ENCODE measurements at places on chromosomes 5 and 9.

GRCh38 chr5:72125941-72126620, 18.8 kb downstream of the MAP1B start:
- no peak for DNase-seq

- no peak for DNase-seq
These were observed 94.4 kb upstream of the SLC27A6 start for GRCh38 chr5:128870923-128871322.

- no peak for DNase-seq
These were observed 591.7 kb downstream of the CSNK1G3 start for GRCh38 chr5:124103671-124104070.

- DNase-seq, result no peak
These were observed 37.8 kb downstream of the CDH6 start for GRCh38 chr5:31231177-31231838.

- no peak for DNase-seq
These were observed 262.7 kb downstream of the SAXO1 start for GRCh38 chr9:18770131-18770908.

- DNase-seq, result no peak
These were observed 16.1 kb upstream of the CERCAM start for GRCh38 chr9:128404560-128404959.

DNA sequence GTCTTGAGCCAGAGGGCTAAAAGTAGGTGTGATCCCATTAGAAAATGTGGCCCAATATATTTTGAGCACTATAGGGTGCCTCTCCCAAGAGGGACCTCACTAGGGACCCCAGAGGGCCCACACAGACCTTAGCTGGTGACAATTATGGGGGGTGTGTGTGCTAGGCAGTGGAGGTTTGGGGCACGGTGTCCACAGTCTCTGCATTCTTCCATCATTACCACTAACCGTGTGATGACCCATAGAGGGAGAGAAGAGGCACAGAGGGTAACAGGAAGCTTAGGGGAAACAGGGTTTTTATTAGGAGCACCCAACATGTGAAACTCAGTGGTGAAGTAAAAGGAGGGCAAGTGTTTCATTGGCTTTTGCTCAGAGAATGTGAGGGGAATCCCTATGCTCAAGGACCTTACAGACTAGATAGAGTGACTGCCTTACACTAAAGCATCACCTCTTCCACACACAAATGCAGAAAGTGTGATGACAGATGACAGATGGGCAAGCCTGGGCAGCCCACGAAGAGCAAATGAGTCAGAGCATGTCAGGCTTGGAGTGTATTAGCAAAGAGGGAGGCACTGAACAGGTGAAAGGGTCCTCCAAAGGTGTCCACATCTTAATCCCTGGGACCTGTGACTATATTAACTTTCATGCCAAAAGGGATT, 2.5 kb upstream of the ACTL7A start:
- no peak for DNase-seq

DNA sequence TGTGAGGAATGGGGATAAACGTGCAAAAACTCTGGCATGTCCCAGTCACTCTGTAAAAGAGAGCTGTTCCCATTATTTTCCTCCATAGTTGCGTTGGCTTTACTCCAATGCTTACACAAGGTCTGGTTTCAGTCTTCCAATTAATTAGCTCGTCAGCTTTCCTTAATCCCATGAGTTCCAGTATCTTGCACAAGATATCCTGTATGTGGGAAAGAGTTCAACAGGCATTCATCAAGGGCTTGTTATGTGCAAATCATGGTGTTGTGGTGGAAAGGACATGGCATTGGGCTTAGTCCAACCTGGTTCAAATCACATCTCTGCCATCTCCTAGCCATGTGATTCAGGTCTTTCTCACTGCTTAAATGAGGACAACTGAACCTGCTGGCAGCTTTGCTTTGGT, 77.5 kb upstream of the PANK3 start:
- no peak for DNase-seq

- DNase-seq, result no peak
These were observed 560.7 kb downstream of the PSAT1 start for GRCh38 chr9:78857373-78858225.

- DNase-seq, result no peak
These were observed 56.9 kb downstream of the ACER2 start for GRCh38 chr9:19465586-19466279.

GRCh38 chr9:7287986-7288385, 511.6 kb downstream of the DMAC1 start:
- no peak for DNase-seq

GRCh38 chr9:10265153-10265631, 347.6 kb downstream of the PTPRD start:
- no peak for DNase-seq

GRCh38 chr9:86948074-86948929, 996 bp upstream of the GAS1 start:
- DNase-seq, result peak; percentile 49

DNA sequence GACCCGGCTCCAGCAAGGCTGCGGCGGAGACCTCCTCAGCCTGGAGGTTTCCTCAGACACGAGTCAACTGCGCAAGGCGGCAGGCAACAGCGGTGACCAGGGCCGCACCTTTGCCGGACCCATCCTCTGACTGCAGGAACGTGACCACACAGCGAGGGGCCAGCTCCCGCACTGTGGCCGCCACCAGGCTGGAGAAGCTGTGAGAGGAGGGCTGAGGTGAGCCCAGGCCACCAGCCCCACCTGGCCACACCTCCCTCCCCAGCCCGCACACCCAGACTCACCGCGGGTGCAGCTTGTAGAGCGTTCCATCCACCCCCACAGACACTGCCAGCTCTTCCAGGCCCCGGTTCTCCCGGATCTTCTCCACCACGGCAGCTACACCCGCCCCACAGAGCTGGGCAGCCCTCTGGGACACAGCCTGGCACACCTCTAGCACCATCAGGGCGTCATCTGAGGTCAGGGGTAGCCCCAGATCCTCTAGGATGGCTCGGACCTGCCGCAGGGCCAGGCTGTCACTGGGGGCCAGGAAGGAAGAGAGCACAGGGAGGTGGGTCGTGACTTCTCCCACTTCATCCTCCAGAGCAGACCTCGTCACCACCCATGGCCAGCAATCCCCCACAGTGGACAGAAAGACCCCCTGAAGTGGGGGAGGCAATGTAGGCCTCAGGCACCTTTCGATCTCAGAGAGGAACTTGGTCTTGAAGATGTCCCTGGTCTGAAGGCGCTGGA, 18.0 kb downstream of the HK3 start:
- DNase-seq, result no peak

DNA sequence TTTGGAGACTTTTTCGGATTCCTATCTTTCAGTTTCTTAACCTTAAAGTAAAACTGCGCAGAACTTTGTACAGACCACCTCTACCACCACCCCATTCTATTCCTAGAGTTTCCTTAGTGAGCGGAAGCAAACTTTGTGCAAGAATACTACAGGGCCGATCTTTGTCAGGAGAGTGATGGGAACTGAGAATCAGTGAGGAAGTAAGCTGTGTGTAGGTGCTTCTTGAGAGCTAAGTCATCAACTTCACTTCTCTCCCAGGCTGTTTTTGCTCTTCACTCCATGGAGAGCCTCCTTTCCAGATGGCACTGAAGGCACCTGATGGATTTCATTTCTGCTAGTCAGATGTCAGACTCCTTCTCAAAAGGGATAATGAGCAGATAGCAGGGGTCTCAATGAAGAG, 127.3 kb downstream of the SPATA31D1 start:
- DNase-seq, result no peak

- no peak for DNase-seq
These were observed 262.1 kb downstream of the ENC1 start for GRCh38 chr5:74378464-74378863.

GRCh38 chr5:32123058-32123805, 50.9 kb downstream of the GOLPH3 start:
- DNase-seq, result no peak

- DNase-seq, result no peak
These were observed 148.7 kb upstream of the IL12B start for GRCh38 chr5:159478950-159479349.

DNA sequence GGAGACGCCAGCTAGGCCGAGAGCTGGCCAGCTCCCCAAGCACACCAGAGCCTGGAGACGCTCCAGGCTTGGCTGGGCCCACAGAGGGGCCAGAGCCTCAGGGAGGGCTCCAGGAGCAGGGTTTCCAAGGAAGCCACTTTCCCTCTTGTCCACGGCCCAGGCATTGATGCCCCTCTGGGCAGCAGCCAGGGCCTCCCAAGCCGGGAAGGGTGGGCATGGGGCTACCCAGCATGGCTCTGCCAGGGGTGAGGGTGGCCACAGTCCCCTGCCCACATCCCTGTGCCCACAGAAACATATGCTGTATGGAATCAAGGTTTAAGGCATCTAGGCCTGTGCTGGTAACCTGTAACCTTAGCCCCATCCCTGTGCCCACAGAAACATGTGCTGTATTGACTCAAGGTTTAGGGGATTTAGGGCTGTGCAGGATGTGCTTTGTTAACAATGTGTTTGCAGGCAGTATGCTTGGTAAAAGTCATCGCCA, 1.5 kb upstream of the DPP7 start:
- no peak for DNase-seq

DNA sequence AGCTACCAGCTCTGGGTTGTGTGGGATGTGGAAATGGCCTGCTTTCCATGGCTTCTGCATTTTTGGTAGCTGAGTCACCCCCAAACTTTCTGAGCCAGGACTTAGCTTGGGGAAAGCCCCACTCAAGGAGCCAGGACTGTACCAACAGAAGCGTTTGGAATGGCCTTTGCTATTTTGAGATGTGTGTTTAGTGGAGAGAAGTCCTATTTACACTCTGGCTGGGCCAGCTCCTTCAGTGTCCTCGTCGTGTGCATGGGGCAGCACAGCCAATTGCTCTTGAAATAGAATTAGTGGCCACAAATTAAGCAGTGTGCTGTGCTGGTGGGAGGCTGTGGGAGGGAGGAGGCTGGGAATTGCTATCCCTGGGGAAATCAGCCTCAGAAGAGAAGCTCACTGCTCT, 51.6 kb downstream of the ENTREP1 start:
- no peak for DNase-seq

DNA sequence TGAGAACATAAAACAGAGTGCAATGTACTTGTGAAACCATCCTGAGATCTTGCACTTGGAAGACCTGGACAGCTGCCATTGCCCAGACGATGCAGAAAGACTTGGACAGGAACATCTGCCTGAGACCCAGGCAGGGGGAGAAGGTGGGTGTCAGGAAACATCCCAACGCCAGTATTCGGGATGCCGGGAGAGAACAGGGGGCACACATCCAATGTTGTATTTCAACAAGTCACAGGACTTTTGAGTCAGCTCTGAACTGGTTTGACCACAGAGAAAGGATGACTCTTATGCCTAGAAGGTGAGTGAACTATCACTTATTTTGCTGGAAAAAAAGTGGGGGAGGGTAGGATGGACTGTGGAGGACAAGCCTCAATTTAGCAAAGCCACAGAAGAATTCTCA, 124.6 kb downstream of the ROR2 start:
- DNase-seq, result no peak

DNA sequence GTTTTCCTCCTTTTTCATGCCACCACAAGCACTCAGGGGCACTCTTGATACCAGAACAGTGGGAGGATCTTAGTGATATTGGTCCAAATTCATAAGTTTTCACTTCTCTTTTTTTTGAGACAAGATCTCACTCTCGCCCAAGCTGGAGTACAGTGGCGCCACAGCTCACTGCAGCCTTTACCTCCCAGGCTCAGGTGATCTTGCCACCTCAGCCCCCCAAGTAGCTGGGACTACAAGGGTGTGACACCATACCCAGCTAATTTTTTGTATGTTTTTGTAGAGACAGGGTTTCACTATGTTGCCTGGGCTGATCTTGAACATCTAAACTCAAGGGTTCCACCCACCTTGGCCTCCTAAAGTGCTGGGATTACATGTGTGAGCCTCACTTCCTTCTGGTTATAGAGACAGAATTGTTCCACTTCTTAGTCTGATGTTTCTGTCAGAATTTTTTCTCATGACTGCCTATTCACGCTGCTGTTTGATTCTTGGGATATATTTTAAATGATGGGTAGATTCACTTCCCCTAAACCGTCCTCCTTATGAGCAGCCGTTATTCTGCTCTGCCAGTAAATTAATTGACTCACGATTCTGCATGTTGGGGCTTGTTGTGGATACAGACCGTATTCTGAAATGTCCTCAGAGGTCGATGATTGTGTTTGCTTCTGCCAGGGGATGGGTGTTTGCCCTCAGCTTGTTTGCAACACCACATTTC, 30.8 kb downstream of the MTAP start:
- no peak for DNase-seq

GRCh38 chr5:68285851-68286611, 70.5 kb downstream of the PIK3R1 start:
- DNase-seq, result no peak

GRCh38 chr9:129467739-129468666, 152.9 kb downstream of the C9orf50 start:
- DNase-seq, result no peak

DNA sequence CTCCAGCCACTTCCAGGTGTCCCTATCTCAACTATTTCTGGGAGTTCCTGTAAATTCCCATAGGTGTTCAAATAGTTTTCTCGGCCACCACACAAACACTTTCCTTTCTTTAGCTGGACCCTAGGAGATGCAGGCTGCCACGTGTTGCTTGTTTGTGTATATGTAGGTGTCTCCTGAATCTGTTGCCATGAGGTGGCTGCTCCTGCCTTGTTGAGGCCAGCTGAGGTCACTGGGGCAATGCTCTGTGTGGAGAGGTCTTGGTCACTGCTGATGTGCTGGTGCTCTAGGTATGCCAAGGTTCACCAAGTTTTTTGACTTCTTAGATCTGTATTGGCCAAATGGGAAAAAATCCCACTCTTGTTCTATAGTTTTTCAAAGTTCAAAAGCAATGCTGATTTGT, 132.5 kb upstream of the CHD1 start:
- no peak for DNase-seq

GRCh38 chr5:56409331-56410190, 176.4 kb upstream of the ANKRD55 start:
- no peak for DNase-seq

- no peak for DNase-seq
These were observed 160.8 kb downstream of the DNAH5 start for GRCh38 chr5:13783726-13784125.

GRCh38 chr9:91255327-91255726, 106.4 kb downstream of the AUH start:
- DNase-seq, result no peak

DNA sequence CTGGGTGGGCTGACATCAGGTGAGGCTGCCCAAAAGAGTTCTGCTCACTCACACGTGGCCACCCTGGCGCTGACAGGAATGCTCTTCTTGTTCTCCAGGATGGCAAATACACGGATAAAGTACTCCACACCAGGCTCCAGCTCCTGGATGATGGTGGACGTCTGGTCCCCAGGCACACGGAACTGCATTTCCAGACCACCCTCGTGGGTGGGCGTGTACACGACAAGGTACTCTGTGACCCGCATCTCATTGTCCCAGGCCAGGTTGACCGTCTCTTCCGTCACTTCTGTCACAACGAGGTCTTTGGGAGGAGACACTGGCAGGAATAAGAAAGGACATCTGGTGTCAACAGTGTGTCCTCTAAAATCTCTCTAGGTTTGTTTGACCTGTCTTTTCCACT, 33.8 kb downstream of the TNC start:
- no peak for DNase-seq

DNA sequence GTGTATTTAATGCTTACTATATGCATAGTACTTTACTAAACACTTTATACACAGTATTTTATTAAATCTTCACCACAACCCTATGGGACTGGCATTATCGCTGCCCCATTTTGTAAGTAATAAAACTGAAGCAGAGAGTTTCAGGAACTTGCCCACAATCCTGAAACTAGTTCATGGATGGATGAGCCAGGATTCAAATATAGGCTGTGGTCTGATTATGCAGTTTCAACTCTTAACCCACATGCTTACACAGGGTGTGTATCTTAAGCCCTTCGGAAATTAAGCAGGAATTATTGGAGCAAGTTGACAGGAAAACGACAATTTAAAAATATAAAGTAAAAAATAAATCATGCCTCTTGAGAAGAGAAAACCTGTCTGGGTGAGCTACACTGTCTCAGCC, 109.0 kb downstream of the ATP10B start:
- no peak for DNase-seq

GRCh38 chr5:133232011-133232410, 180.2 kb downstream of the HSPA4 start:
- DNase-seq, result no peak

Measured in GM12891 (cell line).